ENCODE measurements at places on chromosomes 1 and 21.

- DNase-seq, result no peak
Observed at GRCh38 chr1:159483501-159483900, 44.0 kb downstream of the OR10J1 start.

DNA sequence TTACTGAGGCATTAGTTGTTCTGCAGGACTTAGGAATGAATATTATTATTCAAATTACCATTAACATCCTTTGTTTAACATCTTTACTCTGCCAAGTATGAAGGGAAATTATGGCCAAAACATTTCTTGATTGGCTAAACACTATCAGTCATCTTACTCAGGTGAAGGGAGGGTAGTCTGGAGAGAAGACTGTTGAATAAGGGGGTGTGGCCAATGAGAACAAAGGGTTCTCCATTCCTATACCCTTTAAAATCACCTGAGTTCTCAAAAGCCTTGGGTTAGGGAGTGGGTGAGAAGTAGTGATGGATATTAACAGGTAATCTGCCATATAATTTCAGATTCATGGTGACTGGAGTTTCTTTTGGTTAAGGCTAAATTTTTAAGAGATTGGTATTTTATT lies 19.3 kb downstream of the CRYZL1 start:
- no peak for DNase-seq

GRCh38 chr1:91018006-91018405 lies 3.8 kb downstream of the ZNF644 start:
- DNase-seq, result no peak

- DNase-seq, result no peak
Observed at GRCh38 chr1:22739648-22740385, 29.2 kb downstream of the EPHB2 start.

DNA sequence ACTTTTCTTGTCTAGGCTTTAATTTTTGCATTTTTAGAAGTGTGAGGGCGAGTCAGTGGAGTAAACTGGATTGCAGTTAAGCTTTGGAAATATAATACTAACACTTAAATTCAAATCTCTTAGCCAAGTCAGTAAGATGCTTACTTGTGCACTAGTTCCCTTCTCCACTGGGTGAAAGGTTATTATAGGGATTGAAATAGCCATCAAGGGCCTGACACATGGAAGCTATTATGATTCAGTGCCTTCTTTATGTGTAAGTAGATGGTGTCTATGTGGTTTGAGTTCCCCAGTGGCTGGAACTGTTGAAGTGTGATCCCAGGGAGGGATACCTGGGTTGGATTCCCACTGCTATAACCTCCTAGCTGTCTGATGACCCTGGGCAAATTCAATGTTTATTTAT lies 24.7 kb upstream of the DMRTA2 start:
- no peak for DNase-seq
